ENCODE measurements at places on chromosomes 5 and 9.

DNA sequence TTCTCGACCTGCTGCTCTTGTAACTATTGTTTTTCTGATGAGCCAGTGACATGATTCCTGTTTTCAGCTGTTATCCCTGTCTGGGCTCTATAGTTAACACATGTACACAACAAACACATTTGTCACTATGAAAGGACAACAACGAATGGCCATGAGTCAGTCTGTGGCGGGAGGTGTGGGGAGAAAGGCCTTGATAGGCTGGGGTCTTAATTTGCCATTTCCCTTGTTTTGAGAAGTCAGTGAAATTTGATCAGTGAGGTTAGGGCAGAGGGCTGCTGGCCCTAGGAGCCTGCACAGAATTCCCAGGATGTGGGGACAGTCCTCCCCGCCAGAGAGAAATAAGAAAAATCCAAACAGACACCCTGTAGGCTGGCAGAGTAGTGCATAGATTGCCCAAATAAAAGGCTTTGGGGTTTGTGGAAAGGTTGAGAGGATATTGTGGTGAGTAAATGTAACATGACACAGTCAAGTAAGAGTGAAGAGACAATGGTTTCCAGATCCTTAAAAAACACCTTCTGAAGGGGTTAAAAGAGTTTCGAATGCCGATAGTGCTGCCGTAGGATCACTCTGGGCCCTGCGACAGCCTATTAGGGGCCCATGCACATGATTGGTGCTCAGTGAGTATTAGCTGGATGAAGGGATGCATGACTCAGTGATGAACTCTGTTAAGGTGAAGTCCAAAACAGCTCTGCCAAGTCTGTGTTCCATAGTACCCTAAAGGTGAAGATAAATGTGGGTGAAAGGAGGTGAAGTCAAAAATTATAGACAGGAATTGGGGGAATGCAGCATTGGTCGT lies 110.9 kb upstream of the PRRC1 start:
- no peak overlapping the region for H3K4me3 ChIP-seq
- DNase-seq = no peak
- no peaks in the 10 kb centered on the region for H3K4me1 ChIP-seq
- H3K27me3 ChIP-seq = no peaks in the 10 kb centered on the region
- H3K36me3 ChIP-seq = no peaks in the 10 kb centered on the region

DNA sequence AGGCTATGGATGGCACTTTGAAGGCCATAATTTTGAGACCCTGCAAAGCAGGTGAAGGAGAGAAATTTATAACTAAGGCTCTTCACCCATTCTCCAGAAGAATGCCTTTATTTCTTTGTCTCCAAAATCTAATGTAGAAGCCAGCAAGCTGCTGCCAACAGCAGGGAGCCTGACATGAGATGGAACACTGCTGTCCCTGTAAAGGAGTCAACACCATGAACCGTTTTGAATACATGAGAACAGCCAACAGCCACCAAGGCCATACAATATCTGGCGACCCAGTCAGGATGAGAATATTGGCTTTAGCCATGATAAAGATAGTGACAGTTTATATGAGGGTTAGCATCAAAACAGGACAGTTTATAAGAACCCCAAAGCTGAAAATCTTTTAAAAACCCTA lies 121.2 kb upstream of the LIFR start:
- no peak overlapping the region for H3K4me3 ChIP-seq
- no peaks in the 10 kb centered on the region for H3K36me3 ChIP-seq
- no peak overlapping the region for H3K27ac ChIP-seq

- H3K27me3 ChIP-seq = peaks cover 84% of the 10 kb centered on the region
- H3K4me1 ChIP-seq = no peaks in the 10 kb centered on the region
- H3K27ac ChIP-seq = no peak overlapping the region
- H3K36me3 ChIP-seq = no peaks in the 10 kb centered on the region
Measured at GRCh38 chr9:126673689-126674364, 60.1 kb downstream of the LMX1B start.

DNA sequence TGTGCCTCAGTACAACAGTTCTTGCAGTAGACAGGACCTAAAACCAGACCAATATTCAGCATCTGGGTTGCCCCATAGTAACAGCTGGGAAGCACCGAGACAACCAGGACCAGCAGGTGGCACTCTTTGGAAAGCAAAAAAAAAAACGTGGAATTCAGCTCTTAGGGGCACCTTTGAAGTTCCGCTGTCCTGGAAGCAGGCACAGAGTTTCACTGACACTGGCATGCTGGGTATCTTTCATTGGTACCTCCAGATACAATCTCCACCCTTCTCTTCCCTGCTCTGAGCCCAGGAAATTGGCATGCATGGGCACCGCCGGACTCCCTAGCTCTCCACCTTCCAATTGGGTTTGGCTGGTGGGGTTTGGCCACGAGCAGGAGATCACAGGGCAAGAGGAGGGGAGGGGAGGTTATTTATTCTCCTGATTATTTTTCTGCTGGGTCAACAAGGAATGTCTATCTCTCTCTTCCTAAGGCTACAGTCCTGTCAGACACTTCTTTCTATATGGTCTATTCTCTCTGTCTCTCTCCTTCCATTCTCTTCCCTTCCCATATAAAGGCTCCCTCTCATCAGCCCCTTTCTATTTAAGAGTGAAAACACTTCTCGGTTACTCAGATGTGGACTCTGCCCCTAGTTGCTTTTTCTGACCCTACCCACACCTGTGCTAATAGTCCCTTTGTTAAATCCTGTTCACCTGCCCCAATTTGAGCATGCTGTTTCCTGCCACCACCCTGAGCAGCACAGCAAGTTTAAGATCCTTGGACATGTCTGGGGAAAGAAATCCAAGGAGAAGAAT lies 1.9 kb upstream of the IDNK start:
- H3K4me3 ChIP-seq = no peak overlapping the region
- H3K27ac ChIP-seq = no peak overlapping the region
- peaks cover 9% of the 10 kb centered on the region for H3K4me1 ChIP-seq
- no peaks in the 10 kb centered on the region for H3K36me3 ChIP-seq
- no peak for DNase-seq
- no peaks in the 10 kb centered on the region for H3K27me3 ChIP-seq

All from upper lobe of right lung (tissue), 1 donor.